Activated T-helper 1 cell treated with Interleukin-2 at 50 U/mL for 16 hours (primary cell): ENCODE measurements at places on chromosomes 7 and 10.

GRCh38 chr10:101188942-101189341 lies 40.3 kb downstream of the LBX1 start:
- no peak for DNase-seq

DNA sequence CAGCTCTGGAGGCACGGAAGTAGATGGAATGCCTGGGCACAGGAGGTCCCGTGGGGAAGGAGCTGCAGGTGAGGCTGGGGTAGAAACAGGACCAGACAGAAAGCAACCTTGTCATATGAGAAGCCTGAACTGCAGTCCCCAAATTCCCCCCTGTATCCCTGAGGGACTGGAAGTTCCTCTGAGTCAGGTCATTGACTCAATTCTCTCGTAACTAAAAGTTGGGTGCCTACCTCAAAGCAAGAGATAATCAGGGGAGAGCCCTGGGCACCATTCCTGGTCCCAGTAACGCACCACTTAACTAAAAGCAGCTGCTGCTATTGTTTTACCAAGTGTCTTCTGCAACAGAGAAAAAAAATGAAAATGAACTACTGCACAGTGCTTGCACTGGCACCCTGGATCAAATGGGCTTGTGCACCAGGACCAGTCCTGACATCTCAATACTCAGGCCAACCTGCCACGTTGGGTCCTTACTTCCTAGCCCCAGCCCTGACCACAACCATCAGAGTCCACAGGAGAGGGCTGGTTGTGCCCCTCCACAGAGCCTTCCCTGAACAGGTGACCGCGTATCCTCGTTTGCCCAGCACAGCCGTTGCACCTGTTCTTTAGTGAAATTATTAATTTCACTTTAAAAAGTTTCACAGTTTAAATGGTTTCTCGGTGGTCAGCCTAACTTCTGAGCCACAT lies 79.3 kb downstream of the GRID1 start:
- no peak for DNase-seq

DNA sequence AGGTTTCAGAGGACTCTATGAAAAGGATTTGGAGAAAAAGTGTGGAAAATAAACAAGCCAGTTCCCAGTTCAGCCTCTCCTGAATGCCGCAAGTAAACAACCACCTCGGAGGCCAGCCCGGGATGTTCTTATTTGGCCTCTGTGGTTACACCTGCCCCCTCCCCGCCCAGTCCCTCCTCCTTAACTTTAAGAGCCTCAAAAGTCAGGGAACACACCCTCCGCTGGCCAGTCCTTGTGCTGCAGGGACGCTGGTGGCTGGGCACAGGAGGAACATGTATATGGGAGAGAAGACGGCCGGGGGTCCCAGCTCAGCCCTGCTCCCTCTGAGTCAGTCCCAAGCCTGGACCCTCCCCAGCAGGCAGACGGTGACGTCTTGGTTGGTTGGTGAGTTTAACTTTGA lies 6.1 kb downstream of the CHST3 start:
- DNase-seq, result no peak

DNA sequence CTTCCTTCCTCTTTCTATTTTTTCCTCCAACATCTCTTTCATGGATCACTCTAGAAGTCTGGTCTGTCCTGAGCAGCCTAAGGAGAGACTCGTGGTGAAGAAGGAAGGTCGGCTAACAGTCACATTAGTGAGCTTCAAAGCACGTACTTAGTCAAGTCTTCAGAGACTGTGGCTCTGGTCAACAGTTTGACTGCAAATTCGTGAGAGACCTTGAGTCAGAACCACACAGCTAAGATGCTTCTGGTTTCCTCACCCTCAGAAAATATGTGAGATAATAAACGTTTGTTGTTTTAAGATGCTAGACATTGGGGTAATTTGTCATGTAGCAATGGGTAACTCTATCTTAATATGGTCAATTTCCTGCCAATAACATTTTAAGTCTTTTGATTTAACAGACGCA lies 126.2 kb upstream of the LRRN3 start:
- no peak for DNase-seq

DNA sequence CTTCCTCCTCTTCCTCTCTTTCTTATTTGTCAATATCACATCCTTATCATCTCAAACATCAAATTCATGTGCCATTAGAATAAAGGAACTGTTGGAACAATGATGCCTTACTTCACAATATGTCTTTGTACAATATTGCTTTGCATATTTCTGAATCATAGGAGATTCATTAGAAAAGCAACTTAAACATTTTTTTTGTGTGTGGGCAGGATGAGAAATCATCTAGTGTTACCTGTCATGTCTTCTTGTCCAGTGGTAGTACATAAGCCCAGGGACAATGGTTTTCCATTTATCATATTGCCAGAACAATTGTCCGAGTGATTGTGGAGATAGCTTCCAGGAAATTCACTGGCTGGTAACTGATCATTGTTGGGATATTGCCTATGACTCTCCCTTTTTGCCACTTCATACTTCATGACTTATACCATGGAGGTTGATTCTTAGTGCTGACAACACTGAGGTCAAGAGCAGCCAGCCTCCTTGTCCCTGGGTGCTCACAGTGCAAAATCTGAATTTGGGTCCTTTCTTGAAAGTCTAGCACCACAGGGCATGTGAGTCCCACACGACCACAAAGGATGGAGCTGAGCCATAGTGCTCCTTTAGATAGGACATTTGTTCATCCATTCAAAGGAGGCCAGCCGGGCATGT lies 215.0 kb downstream of the MDFIC start:
- no peak for DNase-seq

DNA sequence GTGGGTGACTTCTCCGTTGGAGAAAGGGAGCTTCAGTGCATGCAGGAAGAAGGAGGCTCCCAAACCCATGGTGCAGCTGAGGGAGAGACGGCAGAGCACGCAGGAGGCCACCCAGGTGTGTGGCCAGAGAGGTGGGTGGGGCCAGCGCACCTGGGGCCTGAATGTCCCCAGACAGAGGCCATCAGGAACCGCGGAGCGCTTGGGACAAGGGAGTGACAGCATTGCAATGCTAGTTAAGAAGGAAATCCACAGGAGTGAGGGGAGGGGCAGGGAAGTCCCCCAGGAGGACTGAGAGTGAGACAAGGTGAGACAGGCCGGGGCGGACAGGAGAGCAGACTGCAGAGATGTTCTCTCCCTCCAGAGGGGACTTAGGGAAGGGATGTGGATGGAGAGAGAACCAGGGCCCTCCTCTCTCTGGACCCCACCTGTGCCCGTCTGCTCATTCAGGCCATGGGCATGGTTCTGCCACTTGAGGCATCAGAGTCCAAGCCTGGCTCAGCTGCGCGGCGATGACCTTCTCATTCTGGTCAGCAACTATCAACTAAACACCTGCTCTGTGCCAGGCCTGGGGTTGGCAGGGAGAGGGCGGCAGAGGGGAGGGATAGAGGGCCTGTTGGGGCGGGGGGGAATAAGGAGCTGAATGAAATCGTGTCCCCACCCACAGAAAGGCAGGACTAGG lies 69.4 kb upstream of the COL13A1 start:
- no peak for DNase-seq

GRCh38 chr7:45595809-45596664 lies 21.9 kb downstream of the ADCY1 start:
- no peak for DNase-seq

DNA sequence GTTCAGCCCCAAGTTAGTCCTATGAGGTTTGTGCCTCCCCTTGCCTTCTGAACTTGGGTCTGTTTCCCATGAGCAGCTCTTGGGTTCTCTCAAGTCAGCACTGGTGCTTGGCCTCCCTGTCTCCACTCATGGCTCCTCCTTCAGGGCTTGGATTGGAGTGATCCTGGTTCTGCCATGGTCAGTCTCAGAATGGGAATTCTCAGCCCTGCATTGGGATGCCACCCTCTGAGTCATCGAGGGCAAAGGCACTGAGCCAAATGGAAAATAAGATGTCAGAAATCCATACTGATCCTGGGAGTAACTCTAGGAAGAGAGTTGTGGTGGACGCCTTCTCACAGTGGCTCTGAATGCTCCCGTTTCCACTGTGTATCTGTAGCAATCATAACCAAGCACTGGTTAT lies 233.4 kb upstream of the HABP2 start:
- no peak for DNase-seq
